ENCODE measurements at places on chromosomes 12 and 14.

GRCh38 chr12:70078161-70078560 lies 165.1 kb upstream of the CNOT2 start:
- no peak for DNase-seq

- DNase-seq = no peak
Observed at GRCh38 chr14:55153951-55154350, 24.9 kb downstream of the LGALS3 start.

- no peak for DNase-seq
Observed at GRCh38 chr12:41409628-41410027, 221.5 kb downstream of the PDZRN4 start.

- no peak for DNase-seq
Observed at GRCh38 chr12:51838762-51839161, 9.8 kb downstream of the FIGNL2 start.

DNA sequence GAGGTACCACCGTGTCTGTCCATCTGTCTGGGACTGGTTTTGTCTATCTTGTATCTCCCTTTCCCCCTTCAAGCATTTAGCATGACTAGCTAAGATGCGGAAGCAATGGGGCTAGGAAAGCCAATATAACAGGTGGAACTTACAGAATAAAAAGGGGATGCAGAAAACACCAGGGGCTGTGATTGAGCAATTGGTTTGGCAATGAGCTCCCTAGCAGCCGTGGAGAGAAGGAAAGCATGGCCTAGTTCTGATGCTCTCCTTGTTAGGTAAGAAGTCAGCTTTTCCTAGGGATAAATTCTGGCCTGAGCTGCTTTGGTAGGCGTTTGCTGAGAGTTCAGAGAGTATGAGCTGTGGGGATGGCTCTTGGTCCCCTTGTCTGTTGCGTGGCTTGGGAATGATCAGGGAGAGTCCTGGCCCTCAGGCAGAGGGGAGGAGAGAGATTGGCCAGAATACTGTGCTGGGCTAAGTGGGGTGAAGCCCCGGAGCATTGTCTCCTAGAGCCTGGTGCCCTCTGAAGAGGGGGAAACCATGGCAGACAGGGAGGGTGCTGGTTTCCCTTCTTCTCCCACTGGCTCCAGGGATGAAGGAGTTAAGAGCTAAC lies 7.1 kb downstream of the SETD1B start:
- DNase-seq = no peak

DNA sequence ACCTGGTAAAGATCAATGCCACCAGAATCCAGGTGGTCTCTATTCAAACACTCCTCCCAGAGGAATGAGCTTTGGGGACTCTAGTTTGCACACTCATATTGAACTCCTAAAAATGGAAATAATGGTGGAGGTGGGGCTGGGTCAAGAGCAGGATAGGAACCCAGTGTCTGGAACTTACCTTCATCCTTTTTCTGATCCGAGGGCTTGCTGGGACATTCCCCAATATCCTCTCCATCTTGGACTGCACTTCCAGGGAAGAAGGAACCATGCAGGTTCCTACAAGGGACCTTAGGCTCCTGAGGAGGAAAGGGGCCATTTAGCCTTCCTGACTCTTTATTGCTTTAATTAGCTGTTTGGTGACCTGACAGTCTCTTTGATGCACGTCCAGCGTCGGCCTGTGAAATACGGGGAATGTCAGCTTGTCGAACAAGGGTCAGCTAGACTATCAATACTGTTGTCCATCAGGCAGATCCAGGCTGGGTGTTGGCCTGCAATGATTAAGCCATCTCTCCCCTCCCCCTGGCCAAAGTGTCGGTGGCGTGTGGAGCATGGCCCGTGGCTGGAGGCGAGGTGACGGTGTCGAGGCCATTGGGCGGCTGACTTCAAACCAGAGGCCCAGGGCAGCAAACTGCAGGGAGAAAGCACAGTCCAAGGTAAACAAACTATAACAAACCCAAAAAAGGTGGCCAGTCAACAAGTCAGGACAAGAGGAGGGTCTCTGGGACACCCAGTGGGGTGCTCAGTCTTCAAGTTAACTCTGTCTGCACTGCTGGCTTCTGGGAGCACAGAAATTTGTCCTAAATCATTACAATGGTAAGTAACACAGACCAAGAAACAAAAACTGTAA lies 405.2 kb upstream of the TBX3 start:
- DNase-seq = no peak

GRCh38 chr12:122024132-122024785 lies 2.6 kb downstream of the BCL7A start:
- DNase-seq = no peak

DNA sequence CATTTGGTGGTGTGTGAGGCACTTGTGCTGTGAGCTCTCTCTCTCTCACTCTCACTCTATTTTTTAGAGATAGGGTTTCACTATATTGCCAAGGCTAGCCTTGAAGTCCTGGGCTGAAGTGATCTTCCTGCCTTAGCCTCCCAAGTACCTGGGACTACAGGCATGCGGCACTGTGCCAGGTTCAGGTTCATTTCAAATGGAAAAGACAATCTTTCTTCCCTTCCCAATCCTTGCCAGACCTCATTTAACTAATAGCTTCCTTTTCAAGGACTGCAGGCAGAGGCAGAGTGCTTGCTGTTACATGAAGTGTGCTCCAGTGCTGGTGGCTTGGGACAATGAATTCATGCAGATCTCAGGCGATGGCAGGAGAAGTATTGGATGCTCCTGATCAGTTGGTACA lies 73.2 kb upstream of the BICD1 start:
- DNase-seq = no peak

GRCh38 chr12:75623631-75624154 lies 112.3 kb upstream of the KRR1 start:
- no peak for DNase-seq

DNA sequence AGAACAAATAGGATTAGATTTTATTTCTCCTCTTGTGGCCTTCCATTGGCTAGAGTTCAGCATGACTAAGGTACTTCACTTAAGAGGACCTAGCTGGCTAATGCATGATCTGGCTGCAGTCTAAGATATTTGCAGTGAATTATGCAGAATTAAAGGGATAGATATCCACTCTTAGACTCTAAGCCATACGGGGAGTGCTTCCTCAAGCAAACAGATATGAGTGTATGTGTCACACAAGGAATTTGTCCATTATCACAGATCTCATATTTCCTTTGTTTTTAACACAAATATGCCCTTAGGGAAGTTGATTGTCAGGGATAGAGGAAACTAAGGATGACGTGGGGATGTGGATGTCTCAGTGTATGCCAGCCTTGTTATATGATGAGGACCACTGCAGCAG lies 88.1 kb upstream of the DHRS4 start:
- DNase-seq = no peak

DNA sequence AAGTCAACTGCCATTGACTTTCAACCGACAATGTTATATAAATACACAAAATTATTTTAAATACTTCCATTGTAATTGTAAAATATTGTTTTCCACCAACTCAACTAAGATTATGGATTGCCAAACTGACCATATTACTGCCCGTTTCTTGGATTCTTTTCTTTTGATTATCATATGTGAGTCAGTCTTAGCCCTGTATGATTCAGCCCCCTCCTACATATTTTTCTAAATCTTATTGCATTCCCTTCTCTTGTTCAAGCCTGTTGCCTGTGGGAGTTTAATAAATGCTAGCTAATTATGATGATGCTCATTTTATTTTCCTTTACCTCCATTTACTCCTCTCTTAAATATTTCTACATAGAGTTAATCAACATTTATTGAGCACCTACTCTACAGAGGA lies 6.8 kb downstream of the RASSF9 start:
- no peak for DNase-seq

- DNase-seq = no peak
Observed at GRCh38 chr14:20228681-20229080, at the start of gene OR11H7. TSS of gene OR11H7 (plus strand) at chr14:20228981.

DNA sequence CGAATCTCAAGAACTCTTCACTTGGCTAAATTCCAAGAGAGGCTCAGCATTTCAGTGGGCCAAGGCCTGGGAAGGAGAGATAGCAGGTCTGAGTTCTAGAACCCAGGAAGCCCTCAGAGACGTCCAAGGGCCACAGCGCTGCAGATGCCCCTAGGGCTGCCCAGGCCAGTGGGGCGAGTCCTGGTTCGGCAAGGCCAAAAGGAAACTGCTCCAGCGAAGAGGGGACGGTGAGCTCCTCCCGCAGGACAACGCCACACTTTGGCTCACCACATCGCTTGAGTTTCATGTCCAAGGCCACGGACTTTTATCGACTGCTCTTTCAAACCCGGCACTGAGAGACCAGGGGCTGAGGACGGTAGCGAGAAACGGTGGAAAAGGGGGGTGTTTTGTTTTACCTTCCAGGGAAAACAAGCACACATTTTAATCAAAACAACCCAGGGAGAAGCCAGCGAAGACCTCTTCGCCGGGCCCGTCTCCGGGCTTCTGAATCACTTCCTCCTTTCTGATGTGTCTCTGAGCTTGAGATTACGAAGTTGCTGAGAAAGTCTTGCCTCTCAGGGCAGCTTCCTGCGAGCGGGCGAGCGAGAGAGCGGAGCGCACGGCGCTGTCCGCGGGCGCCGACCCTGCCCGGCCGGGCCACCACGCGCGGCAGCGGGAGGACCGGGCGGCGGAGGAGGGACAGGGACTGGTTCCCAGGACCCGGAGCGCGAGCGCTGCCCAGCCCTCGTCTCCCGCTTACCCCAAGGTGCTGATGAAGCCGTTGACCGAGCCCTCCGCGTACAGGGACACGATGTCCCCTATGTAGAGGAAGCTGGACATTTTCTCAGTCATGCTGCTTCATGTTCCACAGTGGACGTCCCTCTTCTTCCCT lies 808 bp downstream of the ITPR2 start:
- peak; percentile 33 for DNase-seq

GRCh38 chr12:130498589-130499385 lies 161.1 kb downstream of the PIWIL1 start:
- no peak for DNase-seq

- no peak for DNase-seq
Observed at GRCh38 chr12:1629338-1630132, 504 bp downstream of the WNT5B start.

- DNase-seq = no peak
Observed at GRCh38 chr12:26062566-26062965, 62.3 kb downstream of the BHLHE41 start.

GRCh38 chr14:102075155-102075554 lies 11.7 kb downstream of the HSP90AA1 start:
- no peak for DNase-seq

GRCh38 chr14:104278214-104278534 lies 139.8 kb downstream of the KIF26A start:
- DNase-seq = no peak

GRCh38 chr14:78709795-78710557 lies 539.8 kb downstream of the NRXN3 start:
- no peak for DNase-seq

GRCh38 chr12:19646599-19646998 lies 207.3 kb downstream of the AEBP2 start:
- no peak for DNase-seq

DNA sequence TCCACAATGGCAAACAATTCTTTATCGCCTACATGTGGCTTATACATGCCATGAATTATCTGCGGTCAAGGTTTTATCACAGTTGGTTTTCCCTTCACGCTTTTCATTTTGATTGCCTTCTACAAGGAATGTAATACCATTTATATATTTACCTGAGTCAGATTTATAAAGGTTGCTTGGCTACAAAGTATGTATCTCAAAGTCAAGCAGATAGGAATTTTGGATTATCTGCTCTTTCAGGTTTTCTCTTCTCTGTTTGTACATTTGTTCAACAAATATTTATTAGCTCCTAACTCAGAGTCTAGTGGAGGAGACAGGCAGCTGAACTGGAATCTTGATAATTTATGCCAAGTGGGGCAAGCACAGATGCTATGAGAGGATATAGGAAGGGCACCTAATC lies 28.5 kb upstream of the CISTR start:
- DNase-seq = no peak

DNA sequence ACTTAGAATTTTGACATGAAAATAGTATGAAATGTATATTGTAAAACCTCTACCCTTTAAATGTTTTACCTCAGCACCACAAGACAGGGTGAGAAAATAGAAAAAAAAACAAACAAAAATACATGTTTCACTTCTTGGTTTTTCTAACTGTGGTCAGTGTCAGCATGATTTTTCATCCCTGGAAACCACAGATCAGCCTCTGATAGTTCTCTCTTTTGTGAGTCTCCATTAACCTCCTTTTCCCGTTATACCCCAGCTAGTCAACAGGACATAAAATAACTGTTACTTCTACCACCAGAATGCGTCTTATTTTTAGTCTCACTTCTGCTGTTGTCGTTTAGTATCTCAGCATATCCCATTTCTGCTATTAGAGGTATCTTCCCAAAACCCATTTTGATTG lies 48.3 kb upstream of the KCNMB4 start:
- no peak for DNase-seq

- DNase-seq = no peak
Observed at GRCh38 chr14:76975051-76975450, 53.5 kb downstream of the IRF2BPL start.

GRCh38 chr14:24774187-24774915 lies 140.4 kb upstream of the GZMB start:
- DNase-seq = no peak

- DNase-seq = no peak
Observed at GRCh38 chr14:105456736-105457617, 17.6 kb upstream of the CRIP2 start.

DNA sequence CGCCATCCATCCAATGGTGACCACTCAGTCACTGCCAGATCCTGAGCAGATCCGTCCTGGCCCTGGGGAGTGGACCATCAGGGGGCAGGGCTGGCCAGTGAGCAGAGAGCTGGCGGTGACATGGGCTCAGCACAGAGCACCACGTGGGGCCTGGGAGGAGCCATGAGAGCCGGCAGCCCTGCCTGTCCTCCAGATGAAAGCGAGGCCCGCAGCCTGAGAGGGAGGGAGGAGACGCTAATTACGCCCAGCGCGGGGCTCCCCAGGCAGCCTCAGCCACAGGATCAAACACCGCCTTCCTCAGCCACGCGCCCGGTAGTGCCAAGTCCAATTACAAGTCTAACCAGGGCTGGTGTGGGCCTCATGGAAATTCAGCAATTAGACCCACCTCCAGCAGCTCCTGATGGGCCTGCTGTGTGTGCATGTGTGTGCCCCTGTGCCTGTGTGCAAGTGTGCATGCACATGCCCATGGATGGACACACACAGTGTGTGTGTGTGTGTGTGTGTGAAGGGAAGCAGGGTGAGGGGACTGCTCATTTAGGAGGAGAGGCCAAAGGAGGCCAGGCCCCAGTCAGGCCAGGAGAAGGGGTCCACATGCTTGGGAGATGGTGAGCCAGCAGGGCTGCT lies 68.0 kb downstream of the KIF26A start:
- DNase-seq = no peak

DNA sequence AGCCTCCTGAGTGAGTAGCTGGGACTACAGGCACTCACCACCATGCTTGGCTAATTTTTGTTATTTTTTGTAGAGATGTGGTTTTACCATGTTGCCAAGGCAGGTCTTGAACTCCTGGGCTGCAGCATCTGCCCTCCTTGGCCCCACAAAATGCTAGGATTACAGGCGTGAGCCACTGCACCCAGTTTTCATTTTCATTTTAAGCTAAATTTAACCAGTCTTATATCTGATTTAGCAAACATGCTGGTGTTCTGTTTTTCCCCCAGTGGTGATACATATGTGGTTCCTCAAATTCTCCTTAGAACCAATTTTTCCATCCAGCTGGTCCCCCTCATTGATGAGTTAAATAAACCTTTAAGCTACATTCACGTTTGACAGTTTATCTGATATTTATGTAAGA lies 43.8 kb upstream of the BICD1 start:
- no peak for DNase-seq
